ENCODE measurements at places on chromosomes 3 and 15.
A peak's percentile ranks its signal among the peaks of the same experiment; 100 is the strongest.

DNA sequence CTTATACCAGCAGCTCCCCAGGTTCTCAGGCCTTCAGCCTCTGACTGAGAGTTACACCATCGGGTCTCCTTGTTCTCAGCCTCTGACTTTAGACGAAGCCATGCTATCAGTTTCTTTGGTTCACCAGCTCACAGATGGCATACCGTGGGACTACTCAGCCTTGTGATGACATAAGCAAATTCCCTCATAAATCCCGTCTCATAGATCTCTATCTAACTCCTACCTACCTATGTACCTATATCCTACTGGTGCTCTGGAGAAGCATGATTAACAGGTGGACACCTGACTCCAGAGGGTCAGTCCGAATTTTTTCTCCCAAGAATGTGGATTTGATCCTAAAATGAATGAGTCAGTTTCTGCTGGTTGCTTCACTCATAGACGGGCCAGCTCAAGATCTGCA is 59.1 kb upstream of the CDV3 start:
- DNase-seq, result no peak
- H3K27ac ChIP-seq, result no peak overlapping the region
- no peak overlapping the region for H3K4me3 ChIP-seq

DNA sequence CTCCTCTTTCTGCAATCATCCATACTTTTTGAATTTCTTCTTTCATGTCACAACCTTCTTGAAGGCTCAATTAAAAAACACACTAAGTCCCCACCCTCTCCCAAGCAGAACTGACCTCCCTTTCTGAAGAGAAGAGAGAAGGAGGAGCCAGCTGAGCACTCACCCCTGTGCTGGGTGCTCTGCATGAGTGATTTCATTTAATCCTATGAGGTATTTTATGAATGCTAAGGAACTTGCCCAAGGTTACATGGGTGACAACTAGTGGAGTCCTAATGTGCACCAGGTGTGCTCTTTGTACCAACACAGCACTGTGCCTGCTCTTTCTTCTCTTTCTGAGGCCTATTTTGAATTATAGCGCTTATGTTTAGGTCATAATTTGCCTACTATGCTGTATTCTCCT is 135.6 kb downstream of the DUT start:
- no peak overlapping the region for H3K27ac ChIP-seq
- H3K36me3 ChIP-seq, result peaks cover 37% of the 10 kb centered on the region
- no peak for DNase-seq
- H3K4me3 ChIP-seq, result no peak overlapping the region

DNA sequence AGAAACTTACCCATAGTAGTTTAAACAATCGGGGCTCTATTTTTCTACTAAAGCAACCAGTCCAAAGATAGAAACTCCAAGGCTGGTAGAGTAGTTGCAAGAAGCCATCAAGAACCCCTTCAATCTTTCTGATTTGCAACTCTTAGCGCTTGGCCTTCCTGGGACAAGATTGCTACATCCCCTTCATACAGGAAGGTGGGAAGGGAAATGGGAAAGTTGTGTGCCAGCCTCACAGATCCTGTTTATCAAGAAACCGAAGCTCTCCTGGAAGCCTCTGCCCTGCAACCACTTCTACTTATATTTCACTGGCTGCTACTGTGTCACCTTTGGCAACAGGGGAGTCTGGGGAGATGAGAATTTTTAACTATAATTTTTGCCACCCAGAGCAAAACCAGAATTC is 46.2 kb downstream of the OSBPL10 start:
- H3K27ac ChIP-seq, result peak overlapping the region; percentile 93
- no peaks in the 10 kb centered on the region for H3K36me3 ChIP-seq

DNA sequence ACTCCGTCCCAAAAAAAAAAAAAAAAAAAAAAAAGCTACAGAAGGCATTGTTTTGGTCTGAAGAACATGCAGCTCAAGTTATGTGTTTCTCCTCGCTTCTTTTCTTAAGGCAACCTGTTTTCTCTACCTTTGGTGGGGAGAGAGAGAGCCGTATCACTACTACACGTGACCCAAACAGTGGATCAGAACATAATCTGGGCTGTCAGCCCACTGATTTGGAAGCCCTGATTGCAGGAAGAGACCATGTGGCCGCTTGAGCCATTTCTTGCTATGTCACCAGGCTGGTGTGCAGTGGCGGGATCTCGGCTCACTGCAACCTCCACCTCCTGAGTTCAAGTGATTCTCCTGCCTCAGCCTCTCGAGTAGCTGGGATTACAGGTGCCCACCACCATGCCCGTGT is 69.8 kb downstream of the ABTB1 start:
- H3K27ac ChIP-seq, result no peak overlapping the region
- no peak overlapping the region for H3K4me3 ChIP-seq
- H3K36me3 ChIP-seq, result no peaks in the 10 kb centered on the region

DNA sequence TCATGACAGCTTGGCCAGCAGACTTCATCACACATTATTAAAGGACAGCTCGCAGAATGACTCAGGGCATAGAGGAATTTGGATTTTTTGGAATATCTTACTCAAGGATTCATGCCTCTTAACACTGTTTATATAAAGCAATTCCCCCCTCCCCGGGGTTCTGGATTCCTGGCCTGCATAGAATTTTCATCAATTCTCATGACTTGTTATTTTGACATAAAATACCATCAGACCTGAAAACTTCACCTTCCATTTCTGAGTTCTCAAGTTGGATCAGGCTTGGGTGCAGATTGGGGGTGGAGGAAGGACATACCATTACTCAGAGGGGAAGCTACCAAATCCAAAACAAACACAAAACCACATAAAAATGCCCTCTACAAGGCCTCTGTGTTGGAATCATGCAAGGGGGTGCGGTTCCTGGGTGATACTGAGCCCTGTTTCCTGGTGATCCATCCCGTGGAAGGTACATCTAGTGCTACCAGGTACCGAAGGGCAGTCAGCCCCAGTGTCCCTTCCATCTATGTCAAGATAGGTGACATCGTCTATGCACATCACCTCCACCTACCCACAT is 95.3 kb downstream of the DAPK2 start:
- peaks cover 6% of the 10 kb centered on the region for H3K4me1 ChIP-seq
- no peak overlapping the region for H3K4me3 ChIP-seq
- H3K36me3 ChIP-seq, result no peaks in the 10 kb centered on the region
- no peak overlapping the region for H3K27ac ChIP-seq

GRCh38 chr3:73597476-73597875 is 27.3 kb downstream of the PDZRN3 start:
- no peak overlapping the region for H3K27ac ChIP-seq
- H3K4me1 ChIP-seq, result peaks cover 18% of the 10 kb centered on the region
- H3K4me3 ChIP-seq, result no peak overlapping the region

DNA sequence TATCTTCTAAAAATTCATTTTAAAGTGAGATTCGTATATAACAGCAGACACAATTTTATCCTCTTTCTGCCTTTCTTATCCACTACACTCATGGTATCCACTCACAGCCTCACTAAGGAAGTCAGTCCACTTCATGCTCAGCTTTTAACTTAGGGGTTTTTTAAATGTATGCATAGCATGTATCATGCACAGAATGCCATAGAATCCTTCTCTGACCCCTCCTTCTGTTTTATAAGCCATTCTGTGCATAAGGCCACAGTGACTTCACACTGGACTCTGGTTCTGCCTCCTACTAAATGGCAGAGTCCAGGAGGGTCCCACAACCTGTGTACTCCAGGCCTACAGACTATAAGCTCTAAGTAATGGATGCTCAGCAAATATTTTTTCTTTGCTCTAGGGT is 129.2 kb downstream of the ATG7 start:
- peaks cover 23% of the 10 kb centered on the region for H3K4me1 ChIP-seq
- H3K27ac ChIP-seq, result no peak overlapping the region
- no peak for DNase-seq
- peaks cover 6% of the 10 kb centered on the region for H3K27me3 ChIP-seq
- peaks cover 33% of the 10 kb centered on the region for H3K36me3 ChIP-seq
- no peak overlapping the region for H3K4me3 ChIP-seq

GRCh38 chr3:57031631-57032541 is 28.6 kb upstream of the SPATA12 start:
- no peak overlapping the region for H3K4me3 ChIP-seq
- peaks cover 6% of the 10 kb centered on the region for H3K36me3 ChIP-seq
- peaks cover 38% of the 10 kb centered on the region for H3K4me1 ChIP-seq
- H3K27ac ChIP-seq, result no peak overlapping the region
- DNase-seq, result no peak
- no peaks in the 10 kb centered on the region for H3K27me3 ChIP-seq

GRCh38 chr15:67152429-67152828 is 87.0 kb downstream of the SMAD3 start:
- no peak for DNase-seq
- H3K27me3 ChIP-seq, result no peaks in the 10 kb centered on the region
- H3K4me1 ChIP-seq, result peaks cover 55% of the 10 kb centered on the region
- H3K36me3 ChIP-seq, result peaks cover 26% of the 10 kb centered on the region

- no peak for DNase-seq
- H3K4me1 ChIP-seq, result peaks cover 35% of the 10 kb centered on the region
- peaks cover 32% of the 10 kb centered on the region for H3K36me3 ChIP-seq
- peaks cover 4% of the 10 kb centered on the region for H3K27me3 ChIP-seq
These were observed 715 bp downstream of the MCCC1 start for GRCh38 chr3:183098536-183099025.

DNA sequence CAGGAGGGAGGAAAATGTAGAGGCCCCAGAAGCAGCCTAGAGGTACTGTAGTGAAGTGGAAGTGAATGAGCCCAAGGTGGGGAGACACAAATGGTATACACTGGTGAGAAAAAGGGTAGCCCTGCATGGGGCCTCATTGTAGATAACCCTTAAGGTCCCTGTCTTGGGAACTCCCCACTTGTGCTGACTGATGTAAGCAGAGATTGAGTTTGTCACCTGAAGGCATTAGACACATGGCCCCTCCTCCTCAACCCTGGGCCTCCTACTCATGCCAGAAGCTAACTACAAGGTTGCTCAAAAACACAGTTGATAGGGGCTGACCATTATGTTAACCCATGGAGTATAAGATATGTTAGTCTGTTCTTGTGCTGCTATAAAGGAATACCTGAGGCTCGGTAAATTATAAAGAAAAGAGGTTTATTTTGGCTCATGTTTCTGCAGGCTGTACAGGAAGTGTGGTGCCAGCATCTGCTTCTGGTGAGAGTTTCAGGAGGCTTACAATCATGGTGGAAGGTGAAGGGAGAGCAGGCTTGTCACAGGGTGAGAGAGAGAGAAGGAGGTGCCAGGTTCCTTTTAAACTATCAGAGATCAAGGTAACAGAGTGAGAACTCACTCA is 84.6 kb upstream of the RNU6-1 start:
- no peak overlapping the region for H3K4me3 ChIP-seq
- no peaks in the 10 kb centered on the region for H3K36me3 ChIP-seq
- H3K4me1 ChIP-seq, result peaks cover 43% of the 10 kb centered on the region
- peaks cover 6% of the 10 kb centered on the region for H3K27me3 ChIP-seq

DNA sequence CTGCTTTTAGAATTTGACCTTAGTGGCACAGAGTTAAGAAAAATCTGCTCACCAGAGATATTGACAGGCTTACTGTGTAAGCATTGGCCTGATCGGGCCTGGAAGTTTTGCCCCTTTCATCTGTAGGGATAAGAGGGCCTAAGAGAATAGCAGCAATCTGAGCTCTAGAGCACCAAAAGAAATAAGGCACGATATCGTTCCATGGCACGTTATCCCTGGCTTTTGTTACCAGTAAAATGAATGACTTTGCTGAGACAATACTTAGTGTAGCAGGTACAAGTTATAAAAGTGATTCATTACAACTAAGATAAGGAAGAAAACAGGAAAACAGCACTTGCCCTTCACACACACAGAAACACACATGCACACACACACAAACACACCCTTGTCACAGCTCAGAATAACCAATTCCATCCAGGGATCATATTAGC is 5.0 kb downstream of the THBS1 start:
- peaks cover 38% of the 10 kb centered on the region for H3K4me1 ChIP-seq
- H3K36me3 ChIP-seq, result peaks cover 48% of the 10 kb centered on the region
- no peak for DNase-seq
- no peak overlapping the region for H3K27ac ChIP-seq
- no peak overlapping the region for H3K4me3 ChIP-seq

DNA sequence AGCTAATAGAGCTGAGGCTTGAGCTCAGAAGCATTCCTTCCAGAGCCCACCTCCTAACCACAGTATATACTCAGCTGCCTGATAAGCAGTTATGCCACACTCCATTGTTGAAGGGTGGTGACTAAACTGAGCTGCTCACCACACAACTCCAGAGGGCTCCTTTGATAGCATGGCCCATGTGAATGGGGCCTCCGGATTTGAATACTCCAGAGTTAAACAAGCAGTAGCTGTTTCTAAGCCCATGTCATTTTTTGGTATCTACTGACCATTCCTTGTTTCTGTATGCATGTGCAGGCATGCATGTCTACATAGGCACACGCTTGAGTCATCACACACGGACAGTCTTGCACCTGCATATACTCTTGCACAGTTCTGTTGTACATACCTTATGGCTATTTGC is 28.9 kb downstream of the IGSF10 start:
- H3K27ac ChIP-seq, result no peak overlapping the region
- no peaks in the 10 kb centered on the region for H3K27me3 ChIP-seq
- H3K4me1 ChIP-seq, result peaks cover 6% of the 10 kb centered on the region
- H3K36me3 ChIP-seq, result peaks cover 40% of the 10 kb centered on the region

DNA sequence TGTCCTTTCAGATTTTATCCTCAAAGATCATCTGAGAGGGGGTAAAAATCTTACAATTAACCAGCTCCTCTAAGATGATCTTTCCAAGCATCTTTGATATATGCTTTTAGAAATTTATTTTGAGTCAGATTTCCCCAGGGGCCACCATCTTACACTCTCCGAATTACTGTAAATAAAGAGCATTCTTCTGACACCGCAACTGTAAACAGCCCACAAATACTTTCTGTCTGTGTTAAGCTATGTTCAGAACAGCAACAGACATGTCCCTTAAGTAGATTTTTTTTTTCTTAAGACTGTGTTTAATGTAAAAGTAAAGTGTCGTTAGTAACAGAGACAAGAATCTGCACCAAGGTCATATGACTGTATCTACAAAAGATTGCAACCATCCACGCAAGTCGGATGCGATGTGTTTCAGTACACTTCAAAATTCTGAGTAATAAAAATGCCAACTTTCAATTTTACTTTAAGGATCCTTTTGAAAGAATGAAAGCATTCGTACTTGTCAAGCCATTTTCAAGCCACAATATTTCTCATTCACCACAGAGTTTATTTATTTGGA is 159.0 kb upstream of the KCNH8 start:
- no peak overlapping the region for H3K4me3 ChIP-seq
- peaks cover 7% of the 10 kb centered on the region for H3K27me3 ChIP-seq
- no peaks in the 10 kb centered on the region for H3K36me3 ChIP-seq
- H3K27ac ChIP-seq, result no peak overlapping the region
- H3K4me1 ChIP-seq, result peaks cover 15% of the 10 kb centered on the region

All from nephron progenitor cell (in vitro differentiated cells).